ENCODE measurements at places on chromosomes 6 and 20.

- no peaks in the 10 kb centered on the region for H3K4me1 ChIP-seq
- H3K27ac ChIP-seq: no peak overlapping the region
- H3K27me3 ChIP-seq: no peaks in the 10 kb centered on the region
Measured at GRCh38 chr6:115870464-115870863, 190.2 kb downstream of the FRK start.

- H3K27me3 ChIP-seq: no peaks in the 10 kb centered on the region
- DNase-seq: no peak
- H3K27ac ChIP-seq: no peak overlapping the region
- no peaks in the 10 kb centered on the region for H3K36me3 ChIP-seq
- H3K4me3 ChIP-seq: no peak overlapping the region
Measured at GRCh38 chr20:16864069-16864468, 115.9 kb downstream of the OTOR start.

GRCh38 chr6:3561725-3562124 lies 104.9 kb upstream of the SLC22A23 start:
- H3K27me3 ChIP-seq: no peaks in the 10 kb centered on the region
- H3K27ac ChIP-seq: no peak overlapping the region
- H3K4me3 ChIP-seq: no peak overlapping the region

- H3K36me3 ChIP-seq: no peaks in the 10 kb centered on the region
- no peak overlapping the region for H3K27ac ChIP-seq
- H3K4me1 ChIP-seq: no peaks in the 10 kb centered on the region
- H3K27me3 ChIP-seq: no peaks in the 10 kb centered on the region
Measured at GRCh38 chr20:61598586-61598985, 346.5 kb downstream of the CDH4 start.

DNA sequence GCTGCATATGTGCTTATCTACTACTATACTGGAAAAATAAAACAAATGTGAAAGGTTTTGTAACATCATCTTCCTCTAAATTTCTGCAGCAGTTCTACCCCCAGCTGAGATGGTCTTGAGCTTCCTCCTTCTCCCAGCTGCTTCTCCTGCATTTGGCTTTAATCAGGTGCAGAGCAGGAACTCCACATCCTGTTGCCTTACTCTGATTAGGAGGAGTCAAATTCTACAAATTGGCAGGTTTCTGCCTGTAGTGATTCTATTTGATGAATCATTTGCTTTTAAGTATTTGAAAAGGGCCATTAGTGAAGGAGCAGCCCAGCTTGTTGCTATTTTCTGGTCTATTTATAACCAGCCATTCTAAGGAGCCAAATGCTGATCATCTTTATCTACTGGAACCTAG lies 224.5 kb downstream of the GMDS start:
- no peak for DNase-seq
- H3K4me1 ChIP-seq: peaks cover 16% of the 10 kb centered on the region
- H3K36me3 ChIP-seq: no peaks in the 10 kb centered on the region
- no peak overlapping the region for H3K27ac ChIP-seq
- H3K27me3 ChIP-seq: no peaks in the 10 kb centered on the region

DNA sequence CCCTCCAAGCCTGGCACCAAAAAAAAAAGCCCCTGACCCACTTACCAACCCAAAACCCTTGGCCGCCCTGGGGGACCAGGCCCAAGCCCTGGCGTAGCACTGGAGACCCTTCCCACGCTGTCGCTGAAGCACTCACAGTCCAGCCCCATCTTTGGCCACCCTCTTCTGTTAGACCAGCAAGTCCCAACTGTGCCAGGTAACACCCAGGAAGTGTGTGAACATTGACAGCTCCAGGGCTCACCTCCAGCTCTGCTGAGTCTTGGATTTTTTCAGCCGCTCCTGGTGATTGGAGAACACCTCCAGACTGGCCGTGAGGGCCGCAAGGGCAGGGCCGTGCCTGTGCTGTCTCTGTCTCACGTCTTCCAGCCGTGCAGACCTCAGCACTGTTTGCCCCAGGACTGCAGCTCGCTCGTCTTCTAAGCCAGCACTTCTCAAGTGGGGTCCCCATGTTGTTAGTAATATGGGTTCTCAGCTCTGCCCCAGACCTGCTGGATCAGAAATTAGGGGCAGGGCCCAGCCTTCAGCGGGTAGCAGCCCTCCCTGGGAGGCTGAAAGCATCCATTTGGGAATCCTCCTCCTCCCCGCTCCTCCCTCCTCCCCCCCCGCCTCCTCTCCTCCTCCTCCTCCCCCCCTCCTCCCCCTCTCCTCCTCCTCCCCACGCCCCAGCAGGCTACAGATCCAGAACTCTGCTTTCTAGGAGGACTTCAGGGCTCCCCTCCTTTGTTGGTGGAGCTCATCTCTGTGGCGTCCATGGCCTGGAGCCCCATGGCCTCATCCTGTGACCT lies 18.1 kb downstream of the NPEPL1 start:
- H3K4me3 ChIP-seq: no peak overlapping the region
- H3K36me3 ChIP-seq: peaks cover 4% of the 10 kb centered on the region
- H3K27me3 ChIP-seq: no peaks in the 10 kb centered on the region
- H3K27ac ChIP-seq: no peak overlapping the region

GRCh38 chr6:156748504-156748903 lies 28.7 kb upstream of the ARID1B start:
- no peaks in the 10 kb centered on the region for H3K4me1 ChIP-seq
- no peak for DNase-seq
- no peak overlapping the region for H3K27ac ChIP-seq

DNA sequence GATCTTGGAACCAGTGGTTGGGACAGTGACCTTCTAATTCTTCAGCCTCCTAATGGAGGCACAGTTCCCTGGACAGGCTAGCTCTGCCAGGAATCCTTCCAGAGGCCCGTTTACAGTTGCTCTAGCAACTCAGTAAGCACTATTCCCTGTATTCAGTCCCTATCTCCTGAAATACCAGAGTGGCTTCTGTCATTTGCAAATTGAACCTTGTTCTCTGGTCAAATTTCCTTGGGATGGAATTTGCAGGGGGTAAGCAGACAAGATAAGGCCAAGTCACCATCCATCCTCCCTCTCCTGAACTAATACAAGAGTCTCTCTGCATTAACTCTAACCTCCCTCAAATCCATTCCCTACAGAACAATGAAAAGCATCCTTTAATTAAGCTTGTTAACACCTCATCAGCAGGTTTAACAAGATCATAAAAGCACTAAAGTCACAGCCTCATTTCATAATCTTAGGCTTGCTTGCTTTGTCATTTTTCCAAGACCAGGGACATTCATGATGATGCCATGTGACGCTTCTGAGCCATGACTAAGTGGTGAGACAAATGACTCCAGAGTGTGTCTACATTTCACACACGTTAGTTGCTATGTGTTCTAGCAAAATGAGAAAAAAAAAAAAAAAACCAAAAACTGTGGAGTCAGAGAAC lies 37.1 kb downstream of the SLC22A23 start:
- H3K27ac ChIP-seq: no peak overlapping the region
- no peaks in the 10 kb centered on the region for H3K36me3 ChIP-seq
- H3K4me1 ChIP-seq: peaks cover 7% of the 10 kb centered on the region
- H3K4me3 ChIP-seq: no peak overlapping the region
- no peaks in the 10 kb centered on the region for H3K27me3 ChIP-seq

DNA sequence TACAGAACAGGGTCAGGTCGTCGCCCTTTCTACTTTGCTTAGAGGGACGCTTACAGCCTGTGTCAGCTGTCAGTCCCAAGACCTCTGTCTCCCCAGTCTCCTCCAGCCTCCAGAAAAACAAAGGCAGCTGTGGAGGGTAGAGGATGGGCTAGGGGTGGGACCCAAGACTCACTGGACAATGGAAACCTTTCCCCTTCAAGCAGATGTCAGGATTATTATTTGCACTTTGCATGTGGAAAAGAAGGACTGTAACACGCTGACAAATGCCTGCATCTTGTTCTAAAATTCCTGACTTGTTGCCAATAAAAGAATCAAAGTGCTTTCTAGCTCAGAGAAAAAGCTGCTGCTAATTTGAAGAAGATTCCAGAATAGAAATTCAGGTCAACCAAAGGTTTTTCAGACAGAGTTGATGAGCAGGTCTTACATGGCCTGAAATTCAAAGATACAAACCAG lies 58.7 kb downstream of the SNX5 start:
- H3K4me3 ChIP-seq: no peak overlapping the region
- H3K27me3 ChIP-seq: no peaks in the 10 kb centered on the region
- H3K36me3 ChIP-seq: no peaks in the 10 kb centered on the region
- peaks cover 17% of the 10 kb centered on the region for H3K4me1 ChIP-seq
- no peak for DNase-seq
- peak overlapping the region; percentile 72 for H3K27ac ChIP-seq

GRCh38 chr6:130776287-130776925 lies 50.8 kb upstream of the SMLR1 start:
- peaks cover 6% of the 10 kb centered on the region for H3K4me1 ChIP-seq
- no peak overlapping the region for H3K27ac ChIP-seq
- H3K4me3 ChIP-seq: no peak overlapping the region
- H3K36me3 ChIP-seq: no peaks in the 10 kb centered on the region
- DNase-seq: no peak

DNA sequence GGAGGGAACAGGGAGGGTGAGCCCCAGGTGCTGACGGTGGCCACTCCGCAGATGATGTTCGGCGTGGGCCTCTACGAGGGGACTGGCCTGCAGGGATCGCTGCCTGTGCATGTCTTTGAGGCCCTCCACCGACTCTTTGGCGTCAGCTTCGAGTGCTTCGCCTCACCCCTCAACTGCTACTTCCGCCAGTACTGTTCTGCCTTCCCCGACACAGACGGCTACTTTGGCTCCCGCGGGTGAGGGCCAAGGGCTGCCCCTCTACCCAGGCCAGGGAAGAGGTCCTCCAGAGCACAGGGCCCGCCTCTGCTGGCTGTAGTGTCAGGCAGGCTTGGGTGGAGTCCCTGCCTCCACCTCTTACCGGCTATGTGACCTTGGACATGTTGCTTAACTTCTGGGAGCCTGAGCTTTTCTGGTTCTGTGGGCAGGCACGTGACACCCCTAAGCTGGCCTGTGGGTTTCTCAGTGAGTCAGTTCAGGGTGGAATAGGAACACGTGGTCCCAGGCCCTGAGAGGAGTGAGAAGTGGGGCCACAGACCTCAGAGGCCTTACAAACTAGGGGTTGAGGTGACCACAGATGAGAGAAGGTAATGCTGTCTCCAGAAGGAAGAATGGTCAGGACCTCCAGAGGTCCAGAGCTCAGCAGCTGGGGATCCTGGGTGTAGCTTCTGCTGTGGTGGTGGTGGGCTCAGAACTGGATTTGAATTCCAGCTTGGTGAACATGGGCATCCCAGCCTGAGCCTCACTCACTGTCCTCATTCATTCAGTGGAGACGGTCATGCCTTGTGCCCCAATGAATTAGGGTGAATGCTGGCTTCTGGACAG lies 11.9 kb downstream of the PCIF1 start:
- H3K27ac ChIP-seq: peak overlapping the region; percentile 58
- H3K27me3 ChIP-seq: no peaks in the 10 kb centered on the region

DNA sequence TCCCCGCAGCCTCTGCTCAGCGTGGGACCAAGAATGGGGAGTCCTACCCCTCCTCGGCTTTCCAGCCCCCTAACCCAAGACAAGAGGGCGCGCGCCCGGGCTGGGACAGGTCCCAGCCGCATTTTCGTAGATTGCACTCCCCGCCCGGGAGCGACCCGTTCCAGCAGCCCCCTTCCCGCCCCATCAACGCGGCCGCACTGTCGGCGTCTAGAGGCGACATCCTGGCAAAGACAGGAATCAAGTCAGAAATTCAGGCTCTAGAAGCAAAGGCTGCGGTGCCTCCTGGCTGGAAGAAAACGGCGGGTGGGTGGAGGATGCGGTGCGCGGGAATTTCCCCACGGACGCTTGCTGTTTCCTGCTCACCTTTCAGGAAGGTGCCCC lies 957 bp downstream of the PROKR2 start:
- DNase-seq: no peak
- no peak overlapping the region for H3K27ac ChIP-seq
- H3K36me3 ChIP-seq: no peaks in the 10 kb centered on the region
- no peak overlapping the region for H3K4me3 ChIP-seq
- no peaks in the 10 kb centered on the region for H3K4me1 ChIP-seq

DNA sequence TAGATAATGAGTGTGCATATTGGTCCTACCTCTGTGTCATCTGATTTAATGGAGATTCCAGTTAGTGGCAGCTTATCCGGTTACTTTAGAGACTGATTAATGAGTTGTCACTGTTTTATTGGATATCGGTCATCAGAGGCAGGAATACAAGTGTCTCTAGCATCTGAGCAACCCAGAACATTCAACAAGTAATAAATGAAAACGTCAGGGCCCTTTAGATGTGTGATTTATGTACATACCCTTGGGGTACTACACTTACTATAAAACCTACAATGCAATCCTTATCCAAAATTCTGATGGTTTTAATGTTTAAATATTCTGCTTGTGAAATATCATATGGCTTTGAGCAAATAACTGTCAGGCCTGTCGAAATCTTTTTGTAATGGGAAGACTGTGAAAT lies 1117.9 kb upstream of the FLRT3 start:
- H3K27ac ChIP-seq: no peak overlapping the region
- H3K4me1 ChIP-seq: no peaks in the 10 kb centered on the region
- no peaks in the 10 kb centered on the region for H3K36me3 ChIP-seq
- no peak overlapping the region for H3K4me3 ChIP-seq
- H3K27me3 ChIP-seq: no peaks in the 10 kb centered on the region

- H3K4me3 ChIP-seq: no peak overlapping the region
- no peak overlapping the region for H3K27ac ChIP-seq
- no peaks in the 10 kb centered on the region for H3K36me3 ChIP-seq
- no peak for DNase-seq
- peaks cover 56% of the 10 kb centered on the region for H3K4me1 ChIP-seq
- no peaks in the 10 kb centered on the region for H3K27me3 ChIP-seq
Measured at GRCh38 chr6:87210979-87211378, 55.6 kb downstream of the ZNF292 start.

GRCh38 chr20:25279403-25279802 lies 31.5 kb downstream of the PYGB start:
- no peaks in the 10 kb centered on the region for H3K27me3 ChIP-seq
- no peak overlapping the region for H3K27ac ChIP-seq
- DNase-seq: no peak

- H3K36me3 ChIP-seq: no peaks in the 10 kb centered on the region
- no peak for DNase-seq
- peak overlapping the region; percentile 63 for H3K4me3 ChIP-seq
- H3K27ac ChIP-seq: peak overlapping the region; percentile 92
- H3K27me3 ChIP-seq: no peaks in the 10 kb centered on the region
- peaks cover 35% of the 10 kb centered on the region for H3K4me1 ChIP-seq
Measured at GRCh38 chr20:46118481-46119020, 437 bp downstream of the CD40 start.

DNA sequence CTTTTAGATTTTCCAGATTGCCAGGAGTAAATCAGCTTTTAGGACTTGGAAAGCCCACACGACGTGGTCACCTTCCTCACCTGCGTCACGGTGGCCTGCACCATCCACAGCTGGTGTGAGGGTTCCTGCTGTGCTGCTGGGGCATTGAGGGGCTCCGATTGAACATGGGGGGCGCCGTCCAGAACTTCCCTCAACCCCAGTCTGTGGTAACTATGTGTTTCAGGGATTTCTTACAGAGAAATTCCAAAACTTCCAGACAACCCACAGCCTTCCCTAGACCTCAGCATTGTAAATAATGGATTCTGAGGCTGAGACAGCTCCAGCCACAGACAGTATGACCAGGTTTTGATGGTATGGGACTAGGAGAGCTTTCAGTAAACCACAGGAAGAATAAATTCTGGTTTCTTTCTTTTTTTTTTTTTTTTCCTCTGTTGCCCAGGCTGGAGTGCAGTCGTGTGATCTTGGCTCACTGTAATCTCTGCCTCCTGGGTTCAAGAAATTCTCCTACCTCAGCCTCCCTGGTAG lies 46.7 kb upstream of the IRF4 start:
- no peak overlapping the region for H3K4me3 ChIP-seq
- no peaks in the 10 kb centered on the region for H3K27me3 ChIP-seq
- no peaks in the 10 kb centered on the region for H3K4me1 ChIP-seq
- no peaks in the 10 kb centered on the region for H3K36me3 ChIP-seq
- no peak for DNase-seq
- no peak overlapping the region for H3K27ac ChIP-seq
